Activated naive CD4-positive, alpha-beta T cell (primary cell): ENCODE measurements at places on chromosomes 1 and 21.

DNA sequence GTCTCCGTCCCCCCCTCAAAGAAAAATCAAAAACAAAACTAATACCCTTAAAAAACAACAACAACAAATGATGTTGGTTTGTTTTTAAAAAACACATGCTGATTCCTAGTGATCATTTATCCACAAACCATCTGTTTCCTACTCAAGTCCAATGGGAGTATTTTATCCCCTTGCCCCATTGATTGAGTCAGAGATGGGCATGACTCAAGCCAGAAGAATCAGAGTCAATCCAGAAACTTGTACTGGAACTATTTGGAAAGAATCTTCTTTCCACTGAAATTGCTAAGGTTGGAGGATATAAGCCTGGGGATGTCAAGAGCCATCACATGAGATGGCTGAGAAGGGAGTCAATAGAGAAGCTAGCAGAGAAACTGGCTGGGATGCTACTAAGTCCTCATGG is 176.4 kb downstream of the MIS18A start:
- DNase-seq: no peak

GRCh38 chr1:248926401-248927182 is 20.6 kb downstream of the PGBD2 start:
- no peak for DNase-seq

- DNase-seq: no peak
These were observed 52.4 kb downstream of the SLC45A1 start for GRCh38 chr1:8370046-8370881.

- no peak for DNase-seq
These were observed 114.8 kb downstream of the CNIH3 start for GRCh38 chr1:224730965-224731364.

- no peak for DNase-seq
These were observed 18.9 kb upstream of the CCT8 start for GRCh38 chr21:29092102-29092959.
